ENCODE measurements at places on chromosomes 13 and 19.

GRCh38 chr19:18233224-18233825 lies 7.1 kb upstream of the PDE4C start:
- DNase-seq, result no peak

- DNase-seq, result no peak
Observed at GRCh38 chr19:35587321-35587720, 1.3 kb downstream of the PMIS2 start.

GRCh38 chr19:3114018-3114726 lies 20.0 kb downstream of the GNA11 start:
- no peak for DNase-seq

DNA sequence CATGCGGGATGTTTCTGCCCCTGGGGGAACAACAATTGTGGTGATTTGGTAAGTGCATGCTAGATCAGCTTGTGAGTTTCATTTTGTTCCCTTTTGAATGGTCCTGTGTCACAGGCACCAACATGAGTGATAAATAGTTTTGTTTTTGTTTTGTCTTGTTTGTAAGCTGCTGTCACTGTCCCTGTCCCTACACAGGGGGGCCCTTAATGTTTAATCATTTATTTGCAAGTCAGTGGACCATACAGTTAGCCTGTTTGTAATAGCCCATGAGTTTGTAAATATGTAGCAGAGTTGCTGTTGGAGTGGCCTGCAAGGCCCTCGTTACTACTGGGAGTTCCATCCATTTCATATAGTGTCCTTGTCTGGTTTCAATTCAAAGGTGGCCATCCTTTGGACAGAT lies 979.6 kb upstream of the SPRY2 start:
- no peak for DNase-seq

- no peak for DNase-seq
Observed at GRCh38 chr19:35879068-35879467, 10.7 kb downstream of the APLP1 start.

- no peak for DNase-seq
Observed at GRCh38 chr13:50015258-50015657, at the start of gene KCNRG. Gene KCNRG (plus strand): TSS chr13:50015444. CDS start chr13:50015494, 50 bp downstream.

GRCh38 chr19:4556597-4557127 lies 2.8 kb downstream of the SEMA6B start:
- no peak for DNase-seq
